Left hindlimb (tissue), 1 donor: ENCODE measurements at places on chromosomes 13 and 19.
A peak's percentile ranks its signal among the peaks of the same experiment; 100 is the strongest.

GRCh38 chr13:47437406-47437805 is 540.6 kb upstream of the HTR2A start:
- no peak for DNase-seq

- no peak for DNase-seq
Observed at GRCh38 chr13:51134763-51135365, 23.8 kb upstream of the C13orf42 start.

DNA sequence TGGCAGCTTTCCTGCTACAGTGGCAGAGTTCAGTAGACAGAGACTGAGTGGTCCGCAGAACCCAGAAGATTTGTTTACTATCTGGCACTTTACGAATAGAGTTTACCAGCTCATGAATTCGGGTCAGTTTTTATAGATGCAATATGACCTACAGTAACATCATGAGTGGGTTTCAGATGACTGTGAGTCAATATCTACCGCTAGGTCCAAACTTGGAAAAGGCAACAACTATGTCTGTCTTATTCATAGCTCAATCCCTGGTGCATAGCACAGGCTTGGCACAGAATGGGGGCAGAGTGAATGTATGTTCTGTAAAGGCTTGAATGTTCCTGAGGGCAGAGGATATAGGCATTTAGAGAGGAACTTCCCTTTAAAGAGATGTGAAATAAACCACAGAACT is 65.2 kb downstream of the RAP2A start:
- no peak for DNase-seq

DNA sequence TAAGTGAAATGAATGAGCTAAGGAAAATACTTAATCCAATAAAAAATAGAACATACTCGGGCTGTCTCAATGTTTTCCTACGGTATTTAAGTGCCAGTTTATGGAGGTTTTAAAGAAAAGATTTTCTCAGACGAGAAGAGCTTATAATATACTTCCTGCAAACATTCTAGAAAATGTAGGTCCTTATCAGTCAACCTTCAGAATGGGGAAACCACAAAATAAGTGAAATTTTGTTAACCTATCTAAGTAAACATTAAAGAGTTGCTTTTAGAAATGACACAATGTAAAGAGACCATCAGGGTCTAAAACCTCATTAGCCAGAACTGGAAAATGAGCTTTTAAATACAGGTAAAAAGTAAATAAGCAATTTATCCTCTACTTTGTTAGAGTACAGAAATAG is 12.1 kb downstream of the MIR17HG start:
- DNase-seq = no peak

DNA sequence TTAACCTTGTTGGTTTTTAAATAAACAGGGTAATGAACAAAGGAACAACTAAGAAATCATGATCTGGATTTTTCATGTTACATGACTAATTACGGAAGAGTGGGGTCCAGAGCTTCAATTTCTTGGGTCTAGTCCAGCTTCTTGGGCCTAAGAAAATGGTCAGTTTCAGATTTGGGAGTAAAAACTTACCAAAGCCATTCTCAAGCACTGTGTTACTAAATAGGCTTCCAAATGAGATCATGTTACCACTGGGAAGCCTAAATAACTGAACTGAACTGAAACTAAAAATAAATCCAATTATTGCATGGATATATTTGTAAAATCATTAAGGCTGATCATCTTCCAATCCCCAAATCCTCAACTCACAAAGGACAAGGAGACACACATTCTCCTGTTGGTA is 13.9 kb downstream of the TBC1D4 start:
- no peak for DNase-seq

- DNase-seq = peak; percentile 34
Observed at GRCh38 chr13:49395451-49395865, 48.4 kb downstream of the CAB39L start.

- no peak for DNase-seq
Observed at GRCh38 chr13:102599426-102600012, 2.7 kb downstream of the TPP2 start.

DNA sequence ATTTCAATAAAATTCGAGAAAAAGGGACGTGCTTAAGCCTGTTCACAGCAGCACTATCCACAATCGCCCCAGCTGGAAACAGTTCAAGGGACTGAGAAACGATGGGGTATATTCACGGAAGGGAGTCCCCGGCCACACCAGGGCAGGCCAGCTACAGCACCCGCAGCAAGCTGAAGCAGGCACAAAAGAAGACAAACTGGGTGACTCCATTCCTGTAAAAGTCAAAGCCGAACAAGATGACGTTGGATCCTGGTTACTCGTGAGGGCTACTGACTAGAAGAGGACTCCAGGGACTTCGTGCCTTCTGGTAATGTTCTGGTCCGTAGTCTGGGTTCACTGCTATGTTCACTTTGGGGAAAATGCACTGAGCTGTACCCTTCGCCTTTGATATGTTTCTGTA is 57.6 kb downstream of the COL4A1 start:
- no peak for DNase-seq

DNA sequence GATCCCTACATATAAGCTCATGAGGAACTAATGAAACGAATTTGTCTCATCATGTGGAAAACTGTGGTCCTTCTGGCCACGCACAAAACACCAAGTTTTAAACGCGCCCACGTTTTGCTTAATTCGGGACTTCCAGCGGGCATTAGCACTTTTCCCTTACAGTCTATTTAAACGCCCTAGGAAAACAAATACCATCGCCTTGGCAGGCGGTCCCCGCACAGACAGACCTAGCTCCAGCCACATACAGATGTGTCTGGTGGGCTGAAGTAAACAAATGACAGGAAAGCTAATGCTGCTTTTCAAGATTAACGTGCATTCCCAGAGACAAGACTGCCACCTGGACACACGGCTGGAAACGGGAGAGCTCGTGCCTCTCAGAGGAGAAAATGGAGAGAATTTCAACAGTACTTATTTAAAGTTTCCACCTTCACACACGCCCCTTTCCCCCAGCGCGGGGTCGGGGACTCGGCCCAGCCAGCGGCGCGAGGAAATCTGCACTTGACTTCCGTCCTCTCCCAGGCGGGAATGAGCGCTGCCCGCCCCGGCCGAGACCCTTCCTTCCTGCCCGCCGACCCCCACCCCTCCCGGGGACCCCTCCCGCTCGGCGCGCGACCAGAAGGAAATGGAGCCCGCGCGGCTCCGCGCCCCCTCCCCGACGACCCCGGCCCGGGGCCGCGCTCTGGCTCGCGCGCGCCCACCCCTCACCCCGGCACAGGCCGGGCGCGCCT is 931 bp downstream of the USP12 start:
- DNase-seq = peak; percentile 70

GRCh38 chr13:98460516-98460915 is 116.4 kb downstream of the STK24 start:
- DNase-seq = no peak

- no peak for DNase-seq
Observed at GRCh38 chr13:33296793-33297425, 11.4 kb upstream of the STARD13 start.

DNA sequence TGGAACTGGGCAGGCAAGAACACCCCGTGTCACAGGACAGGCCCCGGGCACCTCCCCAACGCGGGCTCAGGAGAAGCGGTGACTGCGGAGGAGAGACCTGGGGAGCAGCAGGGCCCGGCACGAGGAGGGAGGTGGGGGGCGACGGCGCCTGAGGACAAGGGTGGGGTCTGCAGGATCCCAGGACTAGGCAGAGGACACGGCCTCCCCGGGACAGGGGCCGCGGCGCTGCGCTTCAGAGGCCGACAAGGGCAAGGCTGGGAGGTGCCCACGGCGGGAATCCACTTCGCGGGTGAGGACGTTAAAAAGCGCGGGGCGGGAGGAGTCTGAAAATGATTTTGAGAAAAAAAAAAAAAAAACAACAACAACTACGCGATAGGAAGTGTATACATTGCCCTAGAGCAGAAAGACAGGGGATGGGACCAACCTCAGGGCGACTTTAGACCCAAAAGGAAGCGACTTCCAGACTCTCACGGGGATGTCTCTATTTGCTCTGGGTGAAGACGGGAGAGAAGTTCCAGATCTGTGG is 44.9 kb downstream of the ZNF611 start:
- DNase-seq = peak; percentile 50

GRCh38 chr13:67620665-67621064 is 390.5 kb upstream of the PCDH9 start:
- DNase-seq = no peak

DNA sequence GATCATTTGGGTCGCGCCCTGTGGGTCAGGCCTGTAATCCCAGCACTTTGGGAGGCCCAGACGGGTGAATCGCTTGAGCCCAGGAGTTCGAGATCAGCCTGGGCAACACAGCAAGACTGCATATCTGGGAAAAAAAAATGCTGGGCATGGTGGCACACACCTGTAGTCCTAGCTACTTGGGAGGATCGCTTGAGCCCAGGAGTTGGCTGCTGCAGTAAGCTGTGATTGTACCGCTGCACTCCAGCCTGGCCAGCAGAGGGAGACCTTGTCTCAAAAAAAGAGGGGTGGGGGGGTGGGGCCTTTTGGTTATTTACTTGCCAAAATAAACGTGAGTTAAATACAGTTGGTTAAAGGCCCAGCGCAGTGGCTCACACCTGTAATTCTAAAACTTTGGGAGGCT is 9.8 kb upstream of the ZNF544 start:
- DNase-seq = no peak

DNA sequence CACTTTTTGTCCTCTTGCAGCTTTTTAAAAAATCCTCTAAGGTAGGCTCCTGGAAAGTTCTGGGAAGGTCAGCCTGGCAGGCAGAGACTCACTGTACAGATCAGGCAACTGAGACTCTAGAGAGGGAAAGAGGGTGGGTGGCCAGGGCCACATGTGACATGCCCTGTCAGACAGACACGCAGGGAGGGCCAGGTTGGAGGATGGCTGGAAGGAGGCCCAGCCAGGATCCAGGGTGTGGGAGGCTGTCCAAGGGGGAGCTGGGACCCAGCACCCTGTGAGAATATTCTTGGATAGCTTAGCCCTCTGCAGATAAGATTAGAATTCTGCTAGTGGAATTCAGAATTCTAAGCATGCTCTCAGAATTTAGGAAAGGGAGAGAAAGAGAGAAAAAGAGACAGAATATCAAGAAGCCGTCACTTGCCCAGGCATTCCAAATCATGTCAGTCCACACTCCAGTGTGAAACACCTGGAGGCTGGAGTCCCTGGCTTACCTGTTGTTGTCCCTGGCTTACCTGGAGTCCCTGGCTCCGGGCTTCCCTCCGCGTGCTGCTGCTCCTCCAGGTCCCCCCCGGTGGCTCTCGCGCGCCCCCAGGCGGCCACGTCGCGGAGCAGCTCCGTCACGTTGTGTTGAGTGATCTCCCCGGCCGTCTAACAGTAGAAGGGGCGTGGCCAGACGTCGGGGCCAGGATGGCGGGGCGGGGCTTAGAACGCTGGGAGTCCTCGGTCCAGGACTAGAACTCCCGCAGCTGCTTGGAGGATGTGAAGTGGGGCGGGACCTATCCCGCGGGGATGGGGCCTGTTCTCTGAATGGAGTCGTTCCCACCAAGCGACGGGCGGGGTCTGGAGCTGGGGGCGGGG is 2.8 kb upstream of the TNNI3 start:
- peak; percentile 79 for DNase-seq

DNA sequence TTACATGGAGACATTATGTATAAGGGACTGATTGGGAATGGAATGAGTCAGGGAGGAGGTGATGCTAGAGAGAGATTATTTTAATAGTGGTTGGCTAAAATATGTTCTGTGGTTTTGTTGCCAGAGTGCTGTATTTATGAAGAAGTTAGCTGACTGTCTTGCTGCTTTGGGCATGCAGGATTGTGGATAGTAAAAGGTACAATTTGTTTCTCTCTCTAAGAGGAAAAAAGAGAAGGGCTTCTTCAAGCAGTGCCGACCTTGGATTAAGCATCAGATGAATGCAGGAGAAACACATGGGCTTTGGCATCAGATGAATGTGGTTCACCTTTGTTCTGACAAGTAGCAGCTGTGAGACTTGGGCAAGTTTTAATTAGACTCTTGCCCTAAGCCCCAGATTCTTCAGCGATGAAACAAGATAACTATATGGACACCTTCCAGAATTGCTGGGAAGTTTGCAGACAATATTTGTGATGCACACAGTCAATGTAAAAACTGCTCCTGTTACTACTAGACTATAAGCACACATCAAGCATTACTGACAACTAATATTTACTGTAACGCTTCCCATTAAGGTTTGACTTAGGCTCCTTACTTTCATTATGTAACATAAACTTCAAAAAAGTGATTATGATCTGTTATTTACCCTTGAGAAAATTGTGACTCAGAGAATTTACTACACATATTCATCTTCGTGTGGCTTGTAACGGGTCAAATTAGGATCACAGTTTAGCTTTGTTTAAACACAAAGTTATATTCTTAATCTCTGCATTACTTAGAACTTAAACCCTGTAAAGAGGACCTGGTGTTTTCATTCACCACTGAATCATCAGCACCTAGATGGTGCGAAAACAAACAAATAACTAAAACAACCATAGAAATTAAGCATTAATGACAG is 824.0 kb downstream of the PCDH9 start:
- no peak for DNase-seq

- no peak for DNase-seq
Observed at GRCh38 chr19:10091370-10091687, 5.2 kb downstream of the SHFL start.

DNA sequence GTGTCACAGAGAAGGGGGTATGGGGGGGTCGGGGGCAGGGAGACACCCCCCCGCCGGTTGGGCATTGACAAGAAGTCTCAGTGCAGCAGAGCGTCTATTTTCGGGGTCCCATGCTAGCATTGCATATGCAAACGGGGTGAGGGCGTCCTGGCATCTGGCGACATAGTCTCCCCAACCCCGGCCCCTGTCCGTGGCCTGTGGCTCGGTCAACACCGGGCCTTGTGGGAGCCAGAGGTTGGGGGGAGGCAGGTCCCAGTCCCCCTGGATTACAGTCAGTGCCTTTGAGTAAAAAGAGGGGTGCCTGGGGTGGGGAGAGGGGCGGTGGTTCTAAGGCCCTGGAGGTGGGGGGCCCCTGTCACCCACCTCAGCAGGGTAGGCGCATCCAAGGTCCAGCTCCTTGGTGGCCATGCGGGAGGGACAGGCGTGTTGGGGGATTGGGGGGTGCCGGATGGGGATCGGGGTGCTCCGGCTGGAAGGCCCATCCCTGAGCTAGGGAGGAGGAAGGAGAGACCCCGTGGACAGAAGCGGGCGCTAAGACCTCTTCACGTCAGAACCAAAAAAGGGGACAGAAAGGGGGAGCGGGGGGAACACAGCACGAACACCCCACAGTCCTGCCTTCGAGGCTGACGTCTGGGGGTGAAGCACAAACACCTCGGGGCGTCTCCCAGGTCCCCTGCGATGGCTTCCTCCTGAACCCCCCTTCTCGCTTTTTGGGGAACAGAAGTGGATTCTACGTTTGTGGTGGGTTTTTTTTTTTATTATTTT is 20.9 kb downstream of the ZBTB7A start:
- DNase-seq = no peak

- DNase-seq = no peak
Observed at GRCh38 chr13:28273919-28274318, 135.6 kb downstream of the PAN3 start.

- no peak for DNase-seq
Observed at GRCh38 chr13:22120646-22121045, 449.8 kb downstream of the FGF9 start.
